ENCODE measurements at places on chromosomes 1 and 21.
A peak's percentile ranks its signal among the peaks of the same experiment; 100 is the strongest.

DNA sequence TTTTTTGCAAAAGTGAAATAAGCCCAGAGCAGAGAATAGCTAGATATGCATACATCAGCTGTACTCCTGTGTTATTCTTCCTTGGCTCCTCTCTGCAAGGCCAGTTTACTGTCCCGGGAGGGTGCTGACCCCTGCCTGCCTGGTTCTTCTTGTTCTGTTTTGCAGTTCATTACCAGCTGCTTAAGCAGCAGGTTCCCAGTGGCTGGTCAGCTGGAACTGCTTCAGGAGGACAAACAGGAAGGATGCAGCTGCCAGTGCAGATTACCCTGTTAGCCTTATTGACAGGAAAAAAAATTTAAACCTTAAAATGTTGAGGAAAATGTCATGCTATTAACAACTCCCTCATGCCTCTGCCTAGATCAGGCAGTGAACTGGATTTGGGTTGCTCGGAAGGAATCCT lies 16.0 kb upstream of the LRIG2 start:
- no peak for DNase-seq

DNA sequence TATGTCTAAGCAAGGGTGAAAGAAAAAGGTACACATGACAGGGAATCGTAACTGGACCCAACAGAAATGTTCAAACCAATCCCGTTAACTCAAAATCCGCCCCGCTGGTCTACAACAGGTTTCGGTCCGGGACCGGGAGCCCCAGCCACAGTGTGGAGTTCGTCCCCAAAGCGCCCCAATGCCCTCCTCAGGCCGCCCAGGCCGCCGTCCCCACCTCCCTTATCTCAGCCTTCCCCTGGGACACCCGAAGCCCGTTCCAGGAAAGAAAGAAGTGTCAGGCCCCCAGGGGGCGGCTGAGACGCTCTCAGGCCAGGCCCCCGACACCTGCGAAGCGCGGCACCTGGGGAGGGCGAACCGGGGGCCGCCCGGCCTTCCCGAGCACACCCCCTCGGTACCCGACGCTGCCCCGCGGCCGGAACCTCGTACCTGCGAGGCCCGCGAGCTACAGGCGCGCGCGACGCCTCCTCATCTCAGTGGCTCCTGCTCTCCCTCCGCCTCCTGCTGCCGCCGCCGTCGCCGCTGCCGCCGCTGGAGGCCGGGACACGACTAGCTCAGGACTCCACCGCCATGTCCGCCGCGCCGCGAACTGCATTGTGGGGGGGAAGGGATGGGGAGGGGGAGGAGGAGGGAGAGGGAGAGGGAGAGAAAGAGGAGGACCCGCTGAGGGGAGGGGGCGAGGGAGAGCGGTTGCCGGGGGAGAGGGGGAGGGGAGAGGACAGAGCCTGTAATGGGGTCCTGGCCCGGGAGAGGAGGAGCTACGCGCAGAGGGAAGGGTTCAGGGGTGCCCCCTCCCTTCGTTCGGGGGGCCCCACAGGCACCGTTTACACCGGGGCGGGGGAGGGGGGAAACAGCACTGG lies at the start of gene TUT4:
TSS of gene TUT4 (minus strand) at position 588 of the 857 bp plus-strand sequence. CDS start 26,812 bp downstream, outside the sequence.
- DNase-seq = no peak

- DNase-seq = no peak
These were observed 97.3 kb downstream of the USH2A start for GRCh38 chr1:216325946-216326345.

DNA sequence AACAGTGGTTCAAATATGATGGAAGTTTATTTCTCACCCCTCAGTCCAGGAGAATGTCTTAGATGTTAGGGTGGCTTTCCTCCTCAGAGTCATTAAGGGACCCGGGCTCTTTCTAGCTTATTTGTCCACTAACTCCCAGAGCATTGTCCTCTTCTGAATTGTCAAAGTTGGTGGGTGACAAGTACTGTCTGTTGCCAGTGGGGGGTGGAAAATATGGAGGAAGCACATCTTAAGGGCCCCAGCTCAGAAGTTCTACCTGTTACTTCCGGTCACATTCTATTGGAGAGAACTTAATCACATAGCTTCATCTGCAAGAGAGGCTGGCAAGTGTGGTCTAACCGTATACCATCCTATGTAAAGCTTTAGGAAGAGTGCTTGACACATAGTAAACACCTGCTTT lies 7.1 kb downstream of the CLIC4 start:
- no peak for DNase-seq

DNA sequence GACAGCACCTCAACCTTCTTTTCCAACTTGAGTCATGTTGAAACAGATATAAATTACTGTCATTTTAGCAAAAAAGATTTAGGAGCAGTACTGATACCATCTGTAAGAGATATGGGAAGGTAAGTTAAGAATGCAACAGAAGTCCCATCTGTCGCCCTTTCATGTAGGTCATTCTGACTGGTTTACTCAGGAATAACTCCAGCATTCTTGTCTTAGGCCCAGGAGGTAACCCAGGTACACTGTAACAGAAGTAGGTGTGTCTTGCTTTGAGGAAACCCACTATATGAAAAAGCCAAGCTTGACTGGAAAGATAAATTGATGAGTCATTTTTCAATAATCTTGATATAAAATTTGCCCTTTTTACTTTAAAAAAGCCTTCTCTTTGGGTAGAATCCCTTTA lies 35.4 kb downstream of the PGM1 start:
- no peak for DNase-seq

DNA sequence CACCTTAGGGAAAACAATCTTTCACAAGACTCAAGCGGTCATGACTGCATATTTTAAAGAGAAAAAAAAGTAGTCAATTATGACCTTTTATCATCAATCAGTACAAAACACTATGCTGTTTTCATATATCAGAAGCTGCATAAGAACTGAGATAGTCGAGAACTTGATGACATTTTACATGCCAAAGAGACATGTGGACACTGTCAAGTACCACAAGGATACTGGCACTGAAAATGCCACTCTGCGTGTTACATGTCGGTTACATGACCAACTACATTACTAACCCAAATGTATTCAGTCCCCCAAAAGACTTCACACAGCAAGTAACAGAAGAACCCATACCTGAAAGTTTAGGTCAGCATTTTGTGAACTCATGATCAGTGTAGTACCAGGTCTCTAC lies 975.0 kb upstream of the ADGRL4 start:
- DNase-seq = no peak

GRCh38 chr1:7046891-7047290 lies 261.6 kb downstream of the CAMTA1 start:
- no peak for DNase-seq

- DNase-seq = no peak
These were observed 9.5 kb downstream of the CDC73 start for GRCh38 chr1:193131266-193131860.

DNA sequence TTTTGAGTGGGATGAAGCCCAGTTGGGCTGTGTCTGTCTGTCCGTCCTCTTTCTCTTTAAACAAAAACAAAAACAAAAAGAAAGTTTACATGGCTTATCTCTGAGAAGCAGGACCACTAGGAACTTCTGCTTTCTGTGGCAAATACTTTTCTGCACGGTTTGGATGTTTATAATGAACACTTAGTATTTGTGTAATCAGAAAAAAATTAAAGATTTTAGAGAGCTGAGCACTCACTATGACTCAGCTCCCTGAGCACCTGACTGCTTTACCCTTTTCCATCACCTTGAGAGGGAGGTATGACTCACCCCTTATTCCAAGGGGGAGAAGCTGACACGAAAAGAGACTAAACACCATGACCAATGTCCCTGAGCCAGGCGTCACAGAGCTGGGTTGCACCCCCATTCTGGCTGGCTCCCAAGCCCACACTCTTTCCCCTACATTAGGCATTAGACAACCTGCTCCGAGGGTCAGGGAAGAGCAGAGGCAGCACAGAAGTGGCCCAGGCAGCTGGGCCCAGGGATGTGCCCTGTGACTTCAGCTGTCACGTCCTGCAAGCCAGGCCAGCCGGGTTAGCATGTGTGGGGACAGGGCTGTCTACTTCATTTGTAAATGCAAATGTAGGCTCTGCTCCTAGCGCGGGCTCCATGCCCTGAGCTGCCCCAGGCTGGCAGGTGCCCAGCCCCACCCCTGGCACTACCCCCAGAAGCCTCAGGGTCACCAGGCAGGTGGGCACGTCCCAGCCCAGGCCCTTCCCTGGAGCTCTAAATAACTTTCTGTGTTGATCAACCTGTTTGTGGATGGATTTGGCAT lies 30.4 kb downstream of the RAP1GAP start:
- no peak for DNase-seq

DNA sequence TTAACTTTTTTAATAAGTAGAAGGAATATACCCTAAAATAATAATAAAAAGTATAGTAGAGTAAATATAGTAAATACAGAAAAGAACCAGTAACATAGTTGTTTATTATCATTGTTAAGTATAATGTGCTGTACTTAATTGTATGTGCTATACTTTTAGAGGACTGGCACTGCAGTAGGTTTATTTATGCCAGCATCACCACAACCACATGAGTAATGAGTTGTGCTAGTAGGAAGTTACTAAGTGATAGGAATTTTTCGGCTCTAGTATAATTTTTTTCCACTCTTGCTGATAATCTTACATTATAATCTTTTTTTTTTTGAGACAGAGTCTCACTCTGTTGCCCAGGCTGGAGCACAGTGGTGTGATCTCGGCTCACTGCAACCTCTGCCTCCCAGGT lies 71.6 kb downstream of the IVNS1ABP start:
- no peak for DNase-seq

- DNase-seq = no peak
These were observed 114.9 kb downstream of the SEC16B start for GRCh38 chr1:177854951-177855350.

DNA sequence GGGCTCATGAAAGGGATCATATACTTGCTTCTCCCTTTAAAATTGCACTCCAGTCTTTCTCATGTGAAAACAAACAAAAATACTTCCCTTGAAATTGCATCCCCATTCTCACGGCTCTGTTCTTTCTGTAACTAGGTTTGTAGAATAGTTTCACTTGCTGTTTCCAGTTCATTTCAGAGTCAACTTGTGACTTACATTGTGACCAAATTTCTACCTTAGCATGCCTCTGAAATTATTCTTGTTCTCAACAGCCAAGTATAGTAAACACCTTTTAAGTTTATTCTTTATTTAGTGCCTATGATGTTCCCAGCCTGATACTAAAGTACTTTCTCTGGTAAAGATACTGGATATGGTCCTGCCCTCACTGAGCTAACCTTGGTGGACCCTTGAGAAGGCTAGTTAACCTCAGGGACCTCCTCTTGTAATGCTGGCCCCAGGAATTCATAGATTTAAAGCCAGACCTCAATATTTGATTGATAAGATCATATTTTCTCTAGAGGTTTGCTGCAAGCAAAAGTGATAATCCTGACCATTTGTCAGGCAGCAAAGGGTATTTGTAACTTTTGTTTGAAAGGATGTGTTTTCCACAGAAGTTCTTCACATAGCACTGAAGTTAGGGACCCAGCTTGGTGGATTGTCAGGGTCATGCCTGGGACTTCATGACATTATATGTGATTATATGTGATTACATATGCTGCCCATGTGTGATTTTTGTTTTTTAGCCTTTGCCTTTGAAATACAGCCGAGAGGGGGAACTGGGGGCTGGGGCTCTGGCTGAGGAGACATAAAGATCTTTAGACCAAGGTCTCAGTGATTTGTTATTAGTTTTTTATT lies 29.6 kb downstream of the VANGL2 start:
- DNase-seq = peak; percentile 92

DNA sequence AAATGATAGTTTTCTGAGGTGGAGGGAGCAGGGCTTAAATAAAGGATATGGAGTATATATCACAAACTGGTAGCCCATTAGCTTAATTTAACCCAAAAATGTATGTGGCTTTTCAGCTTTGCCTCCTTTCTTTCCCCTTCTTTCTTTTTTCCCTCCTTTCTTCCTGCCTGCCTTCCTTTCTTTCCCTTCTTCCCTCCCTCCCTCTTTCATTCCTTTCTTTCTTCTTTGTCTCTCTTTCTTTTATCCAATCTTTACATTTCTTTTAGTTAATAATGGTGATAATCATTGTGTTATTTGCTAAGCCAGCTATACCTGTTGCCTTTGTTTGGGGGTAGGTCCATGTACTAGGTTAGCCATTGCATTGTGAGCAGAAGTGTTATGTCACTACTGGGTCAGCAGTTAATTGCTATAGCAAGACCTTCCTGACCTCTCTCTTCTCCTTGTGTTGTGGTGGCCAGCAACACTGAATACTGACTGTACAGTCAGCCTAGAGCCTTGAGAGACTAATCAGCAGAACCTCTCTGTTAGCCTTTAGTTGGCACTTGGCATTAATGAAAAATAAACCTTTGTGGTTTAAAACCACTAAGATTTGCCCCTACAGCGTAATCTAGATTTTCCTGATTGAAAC lies 5.1 kb downstream of the GORAB start:
- DNase-seq = no peak

- peak; percentile 78 for DNase-seq
These were observed 85.1 kb downstream of the KCNN3 start for GRCh38 chr1:154784924-154785531.

- no peak for DNase-seq
These were observed 1.0 kb downstream of the ALDH4A1 start for GRCh38 chr1:18901147-18901951.

DNA sequence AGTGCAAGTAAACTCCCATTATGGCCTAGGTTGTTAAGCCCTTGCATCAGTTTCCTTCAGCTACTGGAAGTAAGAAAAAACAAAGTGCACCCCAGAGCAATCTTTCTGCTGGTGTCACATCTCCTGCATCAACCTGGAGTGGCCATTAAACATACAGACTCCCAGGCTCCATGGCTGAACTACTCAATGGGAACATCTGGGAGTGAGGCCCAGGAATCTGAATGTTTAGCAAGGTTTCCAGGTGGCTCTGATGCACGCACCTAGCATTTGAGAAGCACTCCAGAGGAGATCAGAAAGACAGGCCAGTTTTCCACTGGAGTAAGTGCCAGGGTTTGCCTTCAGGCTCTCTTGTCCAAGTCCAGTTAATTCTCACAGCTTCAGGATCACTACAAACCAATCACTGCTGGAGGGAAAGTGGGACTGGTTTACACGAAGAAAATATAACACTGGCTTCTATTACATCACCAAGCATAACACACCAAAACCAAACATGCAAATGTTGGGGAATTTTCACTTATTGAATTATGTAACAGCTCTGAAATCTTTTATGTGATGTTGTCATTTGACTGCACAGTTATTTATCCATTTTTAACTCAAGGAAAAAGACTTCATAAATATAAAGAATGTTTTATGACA lies 22.3 kb upstream of the ABCA4 start:
- DNase-seq = no peak

GRCh38 chr21:34648739-34649297 lies 20.0 kb upstream of the CLIC6 start:
- no peak for DNase-seq

- no peak for DNase-seq
These were observed 5.2 kb downstream of the RGL1 start for GRCh38 chr1:183810121-183810520.

- no peak for DNase-seq
These were observed 27.2 kb downstream of the TNFRSF8 start for GRCh38 chr1:12090326-12090725.

DNA sequence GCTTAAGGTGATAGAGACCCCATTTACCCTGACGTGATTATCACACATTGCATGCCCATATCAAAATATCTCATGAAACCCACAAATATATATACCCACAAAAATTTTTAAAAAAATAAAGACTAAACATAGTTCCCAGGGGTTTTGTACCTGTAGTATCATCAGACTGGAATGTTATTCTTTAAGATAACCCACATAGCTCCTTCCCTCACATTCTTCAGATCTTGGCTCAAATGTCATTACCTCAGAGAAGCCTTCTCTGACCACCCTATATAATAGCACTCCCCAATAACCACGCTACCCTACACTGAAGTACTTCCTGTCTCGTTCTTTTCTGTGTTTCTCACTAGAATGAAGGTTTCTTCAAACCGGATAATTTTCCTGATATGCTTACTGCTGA lies 138.3 kb upstream of the SNX7 start:
- no peak for DNase-seq
